ENCODE measurements at places on chromosomes 4 and X. TPM values are rescaled to one million over a fixed set of nuclear protein-coding genes. Genes with fewer than 3 reads are reported as not detected.

DNA sequence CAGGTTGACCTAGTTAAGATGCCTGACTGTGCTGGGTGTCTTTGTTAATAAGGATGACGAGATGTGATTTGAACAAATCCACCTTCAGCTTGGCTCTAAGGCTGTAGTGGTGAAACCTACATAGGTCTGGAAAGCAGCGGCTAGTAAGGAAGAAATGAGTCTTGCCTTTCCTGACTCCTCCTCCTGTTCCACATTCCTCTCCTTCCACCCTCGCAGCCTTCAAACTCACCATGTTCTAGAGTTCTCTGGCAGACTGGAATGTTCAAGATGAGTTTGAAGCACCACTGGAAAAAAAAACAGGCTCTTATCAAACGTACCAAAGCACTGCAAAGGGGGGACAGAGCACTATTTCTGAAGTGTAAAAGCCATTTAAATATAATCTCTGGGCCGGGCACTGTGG, 395.4 kb downstream of the BMPR1B start:
- no peak for DNase-seq

DNA sequence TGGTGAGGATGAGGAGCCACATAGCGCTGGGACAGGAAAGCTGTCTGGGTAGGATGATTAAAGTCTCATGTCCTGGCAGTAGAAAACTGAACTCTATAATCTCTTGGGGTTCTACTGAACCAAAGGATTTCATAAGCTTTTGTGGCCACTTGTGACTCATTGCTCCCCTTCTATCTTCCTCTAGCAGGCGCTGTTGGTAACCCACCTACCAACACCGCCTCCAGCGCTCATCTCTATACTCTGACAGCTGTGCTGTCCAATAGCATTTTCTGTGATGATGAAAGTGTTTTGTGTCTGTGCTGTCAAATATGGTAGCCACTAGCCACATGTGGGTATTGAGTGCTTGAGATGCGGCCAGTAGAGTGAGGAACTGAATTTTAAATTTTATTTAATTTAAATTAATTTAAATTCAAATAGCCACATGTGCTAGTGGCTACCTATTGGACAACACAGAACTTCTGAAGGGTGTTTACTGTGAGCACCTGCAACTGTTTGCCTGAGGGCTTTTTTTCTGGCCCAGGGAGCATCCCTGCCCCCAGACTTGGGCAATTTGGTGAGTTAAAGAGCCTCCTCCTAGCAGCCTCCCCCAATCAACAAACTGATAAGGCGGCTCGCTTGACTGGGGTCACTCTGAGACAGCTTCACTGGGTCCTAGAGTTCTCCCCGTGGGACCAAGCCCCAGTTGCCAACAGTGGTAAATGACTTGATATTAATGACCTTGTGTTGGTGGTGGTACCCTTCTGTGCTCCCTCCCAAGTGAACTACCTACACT, 169.2 kb upstream of the ATP6AP2 start:
- DNase-seq, result no peak

THAP9 gene
- total RNA-seq, result 5.1 TPM

- DNase-seq, result no peak
Measured at GRCh38 chr4:70914000-70914399, 11.8 kb downstream of the MOB1B start.

DNA sequence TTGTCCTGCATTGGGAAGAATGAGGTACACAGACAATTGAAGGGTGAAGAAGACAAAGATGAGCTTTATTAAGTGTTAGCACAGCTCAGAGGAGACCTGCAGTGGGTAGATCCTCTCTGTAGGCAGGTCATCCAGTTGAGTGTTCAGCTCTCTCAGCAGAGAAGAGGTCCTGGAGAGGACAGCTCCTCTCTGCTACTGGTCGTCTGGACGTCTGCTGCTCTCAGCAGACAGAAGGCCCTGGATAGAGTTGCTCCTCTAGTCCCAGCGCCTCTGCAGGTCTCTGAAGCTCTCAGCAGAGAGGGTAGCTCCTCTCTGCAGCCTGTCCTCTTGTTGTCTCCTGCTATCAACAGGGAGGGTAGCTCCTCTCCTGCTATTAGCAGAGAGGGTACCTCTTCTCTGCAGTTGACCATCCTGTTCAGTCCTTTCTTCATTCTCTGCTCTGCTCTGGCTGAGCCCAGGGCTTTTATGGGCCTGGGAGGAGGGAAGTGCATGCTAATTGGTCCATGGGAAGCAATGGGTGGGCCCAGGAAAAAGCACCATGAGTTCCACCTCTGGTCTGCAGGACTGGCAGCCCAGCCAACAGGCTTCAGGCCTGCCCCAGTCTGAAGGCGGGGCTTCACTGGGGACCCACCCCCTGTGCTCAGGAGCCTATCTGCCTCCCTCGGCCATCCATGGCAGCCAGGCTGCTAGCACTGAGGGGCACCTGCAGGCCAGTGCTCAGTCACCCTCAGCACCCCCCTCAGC, 54.1 kb upstream of the IBSP start:
- DNase-seq, result no peak

CCDC110 gene
- total RNA-seq, result 0.73 TPM

NUDT10 gene
- 0.81 TPM for total RNA-seq

RTL9 gene
- total RNA-seq, result not detected

DNA sequence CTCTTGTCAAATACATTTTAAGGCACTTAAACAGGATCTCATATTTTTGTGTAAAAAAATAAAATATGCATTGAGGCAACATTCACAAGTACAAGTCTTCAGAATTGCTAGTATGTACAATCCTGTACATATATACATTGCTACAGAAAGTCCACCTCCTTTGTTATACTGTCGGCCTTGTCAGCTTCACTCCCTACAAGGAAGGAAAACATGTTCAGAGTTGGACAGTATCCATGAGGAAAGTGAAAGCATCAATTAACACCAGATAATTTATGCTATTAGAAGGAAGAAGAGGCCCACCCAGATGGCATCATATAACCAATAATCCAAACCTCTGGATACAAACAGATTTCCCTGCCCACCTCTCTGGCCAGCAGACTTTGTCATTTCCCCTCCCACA, 42.0 kb downstream of the REELD1 start:
- DNase-seq, result no peak

GRCh38 chr4:79604152-79604551, 196.1 kb upstream of the GK2 start:
- no peak for DNase-seq

DNA sequence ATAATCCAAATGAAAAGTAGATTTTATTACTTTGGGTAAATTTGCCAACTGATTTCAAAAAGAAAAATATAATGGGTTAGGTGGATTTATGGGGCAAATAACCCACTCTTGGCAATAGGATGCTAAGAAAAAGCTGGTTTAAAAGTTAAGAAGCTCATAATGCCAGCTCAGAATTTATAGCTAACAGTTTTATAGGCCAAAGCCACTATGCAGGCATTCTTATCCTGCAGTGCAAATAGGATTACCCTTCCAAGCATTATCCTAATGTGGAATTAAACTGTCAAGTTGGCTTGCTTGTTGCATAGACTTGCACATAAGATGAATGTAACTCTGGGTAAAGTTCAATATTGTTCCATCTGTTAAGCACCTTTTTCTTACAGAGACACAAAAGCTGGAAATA, 703.0 kb downstream of the PCDH18 start:
- no peak for DNase-seq

All from pulmonary artery endothelial cell (primary cell).